ENCODE measurements at places on chromosomes 6 and 20.

- DNase-seq: no peak
Measured at GRCh38 chr6:112360498-112360897, 13.4 kb downstream of the RFPL4B start.

GRCh38 chr6:164477101-164477500 is 832.3 kb downstream of the C6orf118 start:
- no peak for DNase-seq

- no peak for DNase-seq
Measured at GRCh38 chr6:82988930-82989351, 76.7 kb downstream of the UBE3D start.

- no peak for DNase-seq
Measured at GRCh38 chr6:126054802-126055201, 68.5 kb downstream of the TRMT11 start.

- no peak for DNase-seq
Measured at GRCh38 chr20:61251529-61252393, at the start of gene CDH4. TSS of gene CDH4 (plus strand) at chr20:61252261.

- DNase-seq: no peak
Measured at GRCh38 chr6:141562186-141562811, 570.4 kb upstream of the GJE1 start.

DNA sequence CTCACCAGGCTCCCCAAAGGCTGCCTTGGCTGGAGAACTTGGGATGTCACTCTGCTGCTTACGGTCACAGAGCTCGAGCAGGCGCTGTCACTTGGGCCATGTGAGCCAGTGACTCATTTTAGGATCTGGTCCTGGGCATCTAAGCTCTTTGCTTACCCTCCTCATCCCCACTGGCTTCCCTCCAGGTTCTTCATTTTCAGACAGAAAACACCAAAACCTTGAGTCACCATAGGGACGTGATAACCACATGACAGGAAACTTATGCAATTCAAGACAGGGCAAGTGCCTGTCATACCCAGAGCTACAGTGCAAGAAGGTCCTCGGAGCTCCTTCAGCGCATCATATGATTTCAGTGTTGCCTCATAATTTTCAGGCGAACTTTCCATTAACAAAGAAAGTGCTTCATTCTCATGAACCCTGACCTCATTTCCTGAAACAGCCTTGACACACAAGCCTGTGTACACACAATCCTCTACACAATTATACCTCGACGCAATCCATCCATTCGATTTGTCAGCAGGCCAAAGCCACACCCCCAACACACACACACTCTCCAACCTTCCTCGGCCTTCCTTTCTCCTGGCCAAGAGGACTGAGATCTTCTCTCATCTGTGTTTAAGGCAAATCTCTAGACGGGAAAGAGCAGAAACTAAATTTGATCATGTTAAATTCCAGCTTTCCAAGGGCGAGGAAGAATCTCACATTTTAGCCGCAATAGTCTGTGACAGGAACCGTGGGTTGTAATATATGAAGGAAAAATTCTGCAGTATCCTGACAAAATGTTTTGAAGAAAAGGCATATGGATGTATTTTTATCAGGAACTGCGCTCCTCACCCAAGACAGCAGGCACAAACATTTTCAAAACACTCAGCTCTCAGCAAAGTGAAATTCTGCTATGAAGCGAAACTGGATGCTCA is 25.3 kb downstream of the TBC1D7 start:
- peak; percentile 98 for DNase-seq

DNA sequence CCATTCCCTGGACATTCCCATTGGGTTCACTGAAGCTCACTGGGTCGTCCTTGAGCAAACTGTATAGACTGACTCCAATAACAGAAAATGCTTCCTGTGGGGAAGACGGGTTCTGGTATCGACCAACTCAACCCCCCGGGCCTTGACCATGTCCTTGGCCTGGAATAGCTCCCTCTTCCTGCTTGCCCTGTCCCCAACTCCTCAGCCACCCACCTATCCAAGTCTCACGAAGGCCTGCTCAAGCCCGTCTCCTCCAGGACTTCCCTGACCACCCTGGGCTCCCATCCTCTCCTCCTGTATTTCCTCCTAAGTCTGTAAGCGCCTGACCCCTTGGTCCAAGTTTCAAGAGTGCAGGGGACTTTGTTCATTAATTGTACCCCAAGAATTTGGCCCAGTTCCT is 2.8 kb upstream of the HMGA1 start:
- DNase-seq: no peak

DNA sequence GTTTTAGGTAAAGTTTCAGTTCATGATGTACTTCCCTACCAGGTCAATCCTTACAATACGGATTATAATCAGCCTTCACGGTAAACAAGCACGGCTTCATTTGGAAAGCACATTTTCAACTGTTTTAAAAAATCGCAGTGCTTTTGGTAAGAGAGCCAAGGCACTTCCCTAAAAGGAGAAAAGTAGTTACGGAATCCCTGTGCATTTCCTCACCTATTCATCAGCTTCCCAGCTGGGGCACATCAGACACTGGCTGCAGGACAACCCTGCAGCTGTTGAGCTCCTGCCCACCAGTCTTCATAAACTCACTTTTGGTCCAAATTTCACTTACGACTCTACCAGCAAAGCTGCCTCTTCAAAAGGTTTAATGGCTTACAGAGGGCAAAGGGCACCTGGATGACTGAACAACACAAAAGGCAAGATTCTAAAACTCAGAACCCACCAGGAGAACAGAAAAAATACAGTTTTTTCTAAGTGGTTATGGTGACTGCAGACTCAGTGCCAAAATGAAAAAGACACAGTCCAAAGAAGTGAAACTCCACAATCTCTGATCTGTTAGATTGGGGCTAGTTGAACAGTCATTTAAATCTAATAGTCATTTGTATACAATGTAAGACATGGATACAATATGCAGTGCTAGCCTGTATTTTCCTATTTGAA is 7.5 kb downstream of the SNX5 start:
- no peak for DNase-seq

GRCh38 chr20:14062171-14062570 is 66.9 kb downstream of the MACROD2 start:
- DNase-seq: no peak

- no peak for DNase-seq
Measured at GRCh38 chr6:139364302-139364981, 10.0 kb downstream of the CITED2 start.

DNA sequence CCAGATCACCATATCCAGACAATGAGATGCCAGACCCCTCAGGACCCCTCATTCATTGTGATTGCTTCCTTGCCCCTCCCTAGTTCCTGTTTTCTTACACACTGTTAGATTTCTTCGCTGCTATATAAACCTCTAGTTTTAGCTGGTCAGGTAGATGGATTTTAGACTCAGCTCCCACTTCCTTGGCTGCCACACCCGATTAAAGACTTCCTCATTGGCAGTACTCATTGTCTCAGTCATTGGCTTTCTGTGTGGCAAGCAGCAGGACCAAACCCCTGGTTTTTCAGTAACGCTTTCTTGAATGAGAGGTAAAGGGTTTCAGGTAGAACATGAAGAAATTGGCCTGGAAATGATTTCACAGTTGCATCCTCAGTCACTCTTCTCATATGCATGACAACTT is 47.9 kb downstream of the QRSL1 start:
- no peak for DNase-seq

- DNase-seq: no peak
Measured at GRCh38 chr20:60300374-60300773, 342.2 kb downstream of the CDH26 start.

DNA sequence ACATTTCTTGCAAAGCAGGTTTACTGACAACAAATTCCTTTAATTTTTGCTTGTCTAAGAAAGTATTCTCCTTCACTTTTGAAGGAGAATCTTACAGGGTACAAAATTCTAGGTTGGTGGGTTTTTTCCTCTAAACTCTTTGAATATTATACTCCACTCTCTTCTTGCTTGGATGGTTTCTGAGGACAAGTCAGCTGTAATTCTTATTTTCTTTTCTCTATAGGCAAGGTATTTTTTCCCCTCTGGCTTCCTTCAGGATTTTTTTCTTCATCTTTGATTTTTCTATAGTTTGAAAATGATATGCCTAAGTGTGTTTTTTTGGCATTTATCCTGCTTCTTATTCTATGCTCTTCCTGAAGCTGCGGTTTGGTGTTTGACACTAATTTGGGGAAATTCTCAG is 112.5 kb upstream of the HIVEP1 start:
- no peak for DNase-seq

GRCh38 chr6:170313716-170314295 is 7.2 kb downstream of the FAM120B start:
- no peak for DNase-seq

DNA sequence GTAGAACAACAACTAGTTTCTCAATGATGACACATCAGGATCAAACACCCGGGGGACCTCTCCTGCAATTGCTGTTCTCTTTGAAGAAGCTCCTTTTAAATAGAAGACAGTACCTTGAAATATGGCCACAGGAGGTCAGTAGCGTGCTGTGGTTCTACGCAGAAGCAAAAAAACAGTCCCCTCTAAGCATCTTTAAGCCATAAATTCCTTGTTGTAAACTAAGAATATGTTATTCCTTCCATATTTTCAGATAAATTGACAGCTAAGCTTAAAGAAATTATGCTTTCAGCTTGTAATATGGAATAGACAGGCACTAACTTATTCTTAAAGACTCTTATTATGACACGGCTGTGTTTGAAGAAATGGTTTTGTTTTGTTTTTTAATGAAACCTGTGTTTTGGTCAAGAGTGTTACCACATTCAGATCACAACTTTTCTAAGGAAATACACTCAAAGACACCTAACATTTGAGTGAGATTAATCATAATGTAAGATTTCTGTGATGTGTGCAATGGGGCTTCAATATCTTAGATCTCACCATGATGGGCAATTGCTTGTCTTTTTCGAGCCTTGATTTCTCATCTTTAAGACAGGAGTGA is 49.7 kb upstream of the IL20RA start:
- peak; percentile 55 for DNase-seq

- no peak for DNase-seq
Measured at GRCh38 chr6:29793036-29793356, 34.6 kb upstream of the HLA-G start.

DNA sequence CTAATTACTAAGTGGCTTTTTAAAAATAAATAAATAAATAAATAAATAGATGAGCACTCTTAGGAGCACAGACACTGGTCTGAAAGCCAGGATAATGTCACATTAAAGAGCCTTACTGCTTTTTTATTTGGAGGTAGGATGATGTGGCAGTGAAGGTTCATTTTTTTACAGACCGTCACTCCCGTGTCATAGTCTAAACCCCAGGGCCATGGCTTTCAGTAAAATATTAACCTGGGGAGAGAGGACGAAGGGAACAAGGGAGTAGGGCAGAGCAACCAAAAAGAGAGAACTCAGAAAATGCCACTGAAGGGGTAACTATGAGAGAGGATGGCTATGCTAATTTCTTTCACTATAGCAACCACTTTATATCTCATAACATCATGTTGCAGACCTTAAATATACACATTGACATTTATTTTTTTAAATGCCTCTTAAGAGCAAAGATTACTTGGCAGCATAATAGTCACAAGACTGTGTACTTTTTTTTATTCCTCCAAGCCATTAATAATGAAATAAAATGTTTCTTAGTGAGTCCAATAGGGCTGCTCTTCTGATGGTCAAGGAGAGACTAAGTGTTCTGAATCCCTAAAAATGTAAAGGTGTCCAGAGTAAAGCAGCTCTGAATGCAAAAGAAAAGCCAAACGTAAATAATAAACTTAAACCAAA is 100.9 kb upstream of the SIM1 start:
- DNase-seq: no peak

- DNase-seq: peak; percentile 69
Measured at GRCh38 chr6:13487122-13488014, at the start of gene GFOD1. TSS of gene GFOD1 (minus strand) at chr6:13487600. CDS start at chr6:13486890, 710 bp downstream.

DNA sequence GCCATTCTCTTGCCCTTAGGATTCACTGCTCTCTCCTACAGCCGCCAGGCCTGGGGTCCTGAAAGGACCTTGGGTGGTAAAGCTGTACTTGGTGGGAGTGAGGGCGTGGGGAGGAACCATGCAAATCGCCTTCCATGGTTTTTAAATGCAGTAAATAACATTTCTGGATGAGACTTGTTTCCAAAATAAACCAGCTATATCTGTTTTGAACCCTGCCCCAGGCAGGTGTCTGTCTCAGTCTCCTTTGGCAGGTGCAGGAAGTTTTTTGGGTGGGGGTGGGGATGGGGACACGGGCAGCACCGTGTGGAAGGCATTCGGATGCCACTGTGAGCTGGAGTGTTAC is 14.3 kb downstream of the ITPA start:
- DNase-seq: no peak

- no peak for DNase-seq
Measured at GRCh38 chr6:168159506-168159905, 80.5 kb upstream of the FRMD1 start.

DNA sequence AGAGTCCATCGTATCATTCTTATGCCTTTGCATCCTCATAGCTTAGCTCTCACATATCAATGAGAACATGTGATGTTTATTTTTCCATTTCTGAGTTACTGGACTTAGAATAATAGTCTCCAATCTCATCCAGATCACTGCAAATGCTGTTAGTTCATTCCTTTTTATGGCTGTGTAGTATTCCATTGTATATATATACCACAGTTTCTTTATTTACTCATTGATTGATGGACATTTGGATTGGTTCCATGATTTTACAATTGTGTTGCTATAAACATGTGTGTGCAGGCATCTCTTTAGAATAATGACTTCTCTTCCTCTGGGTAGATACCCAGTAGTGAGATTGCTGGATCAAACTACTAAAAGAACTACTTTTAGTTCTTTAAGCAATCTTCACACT is 21.0 kb upstream of the TFB1M start:
- DNase-seq: no peak

GRCh38 chr6:161732594-161732993 is 458.7 kb upstream of the AGPAT4 start:
- no peak for DNase-seq

GRCh38 chr6:27406085-27406484 is 17.5 kb downstream of the ZNF391 start:
- DNase-seq: no peak

- DNase-seq: no peak
Measured at GRCh38 chr6:6395581-6396197, 75.2 kb upstream of the F13A1 start.

- no peak for DNase-seq
Measured at GRCh38 chr20:41969656-41970055, 351.5 kb upstream of the CHD6 start.

- no peak for DNase-seq
Measured at GRCh38 chr20:62214067-62214466, 6.0 kb downstream of the HRH3 start.

- DNase-seq: no peak
Measured at GRCh38 chr20:59812286-59813125, 120.9 kb downstream of the SYCP2 start.

- no peak for DNase-seq
Measured at GRCh38 chr6:474453-475185, 83.1 kb downstream of the IRF4 start.

DNA sequence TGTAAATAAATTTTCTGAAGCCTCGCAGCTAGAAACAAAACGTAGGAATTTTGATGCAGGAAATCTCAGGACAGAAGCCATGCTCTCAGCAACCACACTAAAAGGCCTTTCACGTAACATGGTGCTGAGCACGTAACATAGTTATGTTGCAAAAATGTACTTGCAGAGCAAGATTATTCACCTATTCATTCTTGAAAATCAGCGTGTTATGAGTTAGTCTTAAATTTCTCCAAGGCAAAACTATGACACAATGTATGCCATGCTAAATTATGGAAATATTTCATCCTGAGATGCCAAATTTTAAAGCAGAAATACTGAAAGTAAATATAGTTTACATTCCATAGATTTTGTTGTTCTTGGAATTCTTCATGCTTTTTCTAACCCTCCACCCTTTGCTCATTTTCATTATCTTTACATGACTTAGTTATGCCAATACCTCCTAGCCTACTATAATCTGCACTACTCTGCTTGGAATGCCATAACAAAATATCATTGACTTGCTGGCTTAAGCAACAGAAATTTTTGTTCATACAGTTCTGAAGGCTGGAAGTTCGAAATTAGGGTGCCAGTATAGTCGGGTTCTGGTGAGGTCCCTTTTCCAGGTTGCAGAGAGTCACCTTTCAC is 179.8 kb upstream of the BMP5 start:
- DNase-seq: no peak
